GM23248 (cell line): ENCODE measurements at places on chromosomes 4 and X. TPM values are rescaled to one million over a fixed set of nuclear protein-coding genes. Genes with fewer than 3 reads are reported as not detected.

MAGEA10 gene
- total RNA-seq, result not detected in 2 replicates

- peak overlapping the region; percentile 100 for H3K27ac ChIP-seq
- H3K4me1 ChIP-seq, result peaks cover 32% of the 10 kb centered on the region
- no peaks in the 10 kb centered on the region for H3K27me3 ChIP-seq
- DNase-seq, result peak; percentile 69
These were observed 1.1 kb downstream of the HCFC1 start for GRCh38 chrX:153970357-153971123.

NLGN3 gene
- 0.11 and 0.63 TPM in 2 replicates for total RNA-seq

GRCh38 chrX:19920945-19921344 lies 33.5 kb upstream of the SH3KBP1 start:
- no peak overlapping the region for H3K27ac ChIP-seq
- no peaks in the 10 kb centered on the region for H3K36me3 ChIP-seq
- no peak for DNase-seq
- H3K27me3 ChIP-seq, result no peaks in the 10 kb centered on the region
- H3K4me1 ChIP-seq, result no peaks in the 10 kb centered on the region

TENM3 gene
- 8.1 and 16.3 TPM in 2 replicates for total RNA-seq

UNC5C gene
- total RNA-seq, result not detected in 2 replicates

DNA sequence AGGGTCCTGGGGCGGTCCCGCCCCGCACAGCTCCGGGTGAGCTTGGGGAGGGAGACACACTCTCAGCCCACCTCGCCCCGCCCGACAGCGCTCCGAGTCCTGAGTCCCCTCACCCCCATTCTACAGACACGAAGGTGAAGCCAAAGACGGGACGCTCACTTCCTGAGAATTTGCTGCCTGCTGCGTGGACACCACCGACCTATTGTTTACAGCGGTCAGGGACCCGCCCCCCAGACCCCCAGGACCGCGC lies 796 bp upstream of the ZNF141 start:
- no peaks in the 10 kb centered on the region; the same call in none of the 2 replicates for H3K36me3 ChIP-seq
- no peaks in the 10 kb centered on the region for H3K27me3 ChIP-seq
- no peak for DNase-seq
- H3K27ac ChIP-seq, result peak overlapping the region; percentile 91

DNA sequence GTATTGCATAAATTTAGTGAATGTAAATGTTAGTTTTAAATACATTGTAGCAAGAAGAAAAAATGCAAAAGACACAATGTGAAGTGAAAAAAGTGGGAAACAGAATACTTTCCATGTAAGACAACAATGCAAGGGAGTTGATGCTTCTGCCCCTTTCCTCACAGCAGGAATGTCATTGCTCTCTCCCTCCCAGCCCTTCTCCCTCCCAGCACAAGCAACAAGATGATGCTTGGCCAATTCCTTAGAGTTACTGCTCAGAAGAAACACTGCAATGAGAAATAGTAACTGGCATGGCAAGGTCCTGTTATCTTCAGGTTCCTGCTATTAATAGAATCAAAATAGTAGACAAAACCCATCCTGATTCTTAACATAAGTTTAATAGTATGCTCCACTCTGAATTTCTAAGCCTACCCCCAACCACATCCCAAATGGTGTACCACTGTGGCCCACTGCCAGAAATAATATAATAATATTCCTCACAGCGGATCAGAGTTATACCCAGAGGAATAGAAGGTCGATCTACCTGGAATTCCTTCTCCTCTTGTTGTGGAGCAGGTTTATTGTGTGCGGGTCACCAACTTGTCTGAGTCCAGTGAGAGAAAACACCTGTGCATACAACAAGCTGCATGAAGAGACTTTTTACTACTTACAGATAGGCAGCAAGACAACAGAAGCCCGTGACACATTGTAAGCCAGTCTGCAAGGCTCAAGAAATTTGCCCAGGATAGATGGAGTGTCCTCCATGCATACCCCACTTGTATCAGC lies 69.8 kb upstream of the SLC7A11 start:
- no peaks in the 10 kb centered on the region for H3K27me3 ChIP-seq
- DNase-seq, result peak; percentile 56
- peaks cover 31% of the 10 kb centered on the region for H3K4me1 ChIP-seq
- no peaks in the 10 kb centered on the region for H3K36me3 ChIP-seq

FGF16 gene
- total RNA-seq, result 0.22 TPM in 1 of 2 replicates, not detected in the other

TKTL2 gene
- total RNA-seq, result not detected in 2 replicates

GRCh38 chr4:104169437-104169836 lies 325.3 kb downstream of the CXXC4 start:
- H3K27ac ChIP-seq, result no peak overlapping the region
- no peaks in the 10 kb centered on the region for H3K36me3 ChIP-seq
- no peaks in the 10 kb centered on the region for H3K4me1 ChIP-seq
- H3K27me3 ChIP-seq, result no peaks in the 10 kb centered on the region

- no peaks in the 10 kb centered on the region for H3K27me3 ChIP-seq
- DNase-seq, result no peak
- no peak overlapping the region for H3K27ac ChIP-seq
These were observed 10.0 kb downstream of the MGST2 start for GRCh38 chr4:139675651-139676050.

DNA sequence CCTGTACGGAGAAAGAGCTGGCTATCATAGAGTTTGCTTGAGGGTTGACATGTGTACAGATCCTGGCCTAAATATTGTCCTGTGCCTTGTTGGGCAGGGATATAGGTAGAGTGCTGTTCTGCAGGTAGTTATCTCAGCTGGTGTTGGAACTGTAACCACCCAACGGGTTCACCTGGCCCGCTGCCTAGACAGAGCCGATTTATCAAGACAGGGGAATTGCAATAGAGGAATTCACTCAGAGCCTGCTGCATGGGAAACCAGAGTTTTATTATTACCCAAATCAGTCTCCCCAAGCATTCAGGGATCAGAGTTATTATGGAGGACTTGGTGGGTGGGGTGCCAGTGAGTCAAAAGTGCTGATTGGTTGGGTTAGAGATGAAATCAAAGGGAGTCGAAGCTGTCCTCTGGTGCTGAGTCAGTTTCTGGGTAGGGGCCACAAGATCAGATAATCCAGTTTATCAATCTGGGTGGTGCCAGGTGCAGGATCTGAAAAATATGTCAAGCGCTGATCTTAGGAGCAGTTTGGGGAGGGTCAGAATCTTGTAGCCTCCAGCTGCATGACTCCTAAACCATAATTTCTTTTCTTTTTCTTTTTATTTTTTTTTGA lies 42.5 kb upstream of the XIAP start:
- no peak for DNase-seq
- H3K27me3 ChIP-seq, result no peaks in the 10 kb centered on the region
- H3K4me1 ChIP-seq, result 0 out of 2 replicates have a peak, but pooled peaks cover 4% of the 10 kb centered on the region
- H3K27ac ChIP-seq, result no peak overlapping the region
- no peaks in the 10 kb centered on the region for H3K36me3 ChIP-seq

SNCA gene
- total RNA-seq, result not detected in 2 replicates

GLUD2 gene
- total RNA-seq, result 0.97 and 1.6 TPM in 2 replicates

GRCh38 chr4:28788929-28789490 lies 1928.4 kb downstream of the STIM2 start:
- H3K4me3 ChIP-seq, result no peak overlapping the region
- H3K36me3 ChIP-seq, result no peaks in the 10 kb centered on the region
- peak; percentile 3 for DNase-seq
- H3K27ac ChIP-seq, result no peak overlapping the region

IGSF1 gene
- not detected in 2 replicates for total RNA-seq

DOK7 gene
- total RNA-seq, result not detected in 2 replicates

DNA sequence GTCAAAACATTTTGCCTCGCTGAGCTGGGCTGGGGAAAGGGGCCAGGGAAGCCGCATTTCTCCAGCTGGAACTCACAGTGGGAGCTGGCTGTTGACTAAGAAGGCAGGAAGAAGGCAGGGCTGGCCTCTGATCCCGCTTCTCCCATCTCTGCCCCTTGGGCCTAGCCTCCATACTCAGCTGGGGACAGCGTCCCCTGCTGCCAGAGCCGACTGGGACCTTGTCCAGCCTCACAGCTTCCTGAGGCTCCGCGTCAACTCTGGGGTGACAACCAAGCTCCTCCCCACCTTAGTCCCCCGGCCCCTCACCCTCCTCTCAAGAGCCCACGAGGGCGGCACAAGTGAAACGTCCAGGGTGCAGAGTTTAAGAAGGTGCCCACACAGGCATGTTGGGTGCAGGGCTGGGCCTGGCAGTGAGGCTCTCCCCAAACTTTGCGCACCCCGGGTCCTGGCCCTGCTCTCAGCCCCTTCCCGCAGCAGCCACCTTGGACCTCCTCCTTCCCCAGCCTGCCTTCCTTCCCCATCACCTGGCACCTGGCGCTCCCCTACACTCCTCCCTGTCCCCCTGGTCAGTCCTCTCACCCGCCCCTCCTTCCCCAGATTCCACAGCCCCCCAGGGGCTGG lies 100.8 kb downstream of the PSAPL1 start:
- H3K36me3 ChIP-seq, result no peaks in the 10 kb centered on the region
- no peak for DNase-seq
- H3K27ac ChIP-seq, result no peak overlapping the region
- no peaks in the 10 kb centered on the region for H3K27me3 ChIP-seq
- H3K4me3 ChIP-seq, result no peak overlapping the region

GRCh38 chr4:85243857-85244256 lies 231.1 kb upstream of the ARHGAP24 start:
- no peaks in the 10 kb centered on the region for H3K27me3 ChIP-seq
- no peak overlapping the region for H3K4me3 ChIP-seq
- no peak for DNase-seq
- no peaks in the 10 kb centered on the region for H3K4me1 ChIP-seq
- H3K36me3 ChIP-seq, result no peaks in the 10 kb centered on the region

AKAP17A gene
- 21.8 and 23.3 TPM in 2 replicates for total RNA-seq

DNA sequence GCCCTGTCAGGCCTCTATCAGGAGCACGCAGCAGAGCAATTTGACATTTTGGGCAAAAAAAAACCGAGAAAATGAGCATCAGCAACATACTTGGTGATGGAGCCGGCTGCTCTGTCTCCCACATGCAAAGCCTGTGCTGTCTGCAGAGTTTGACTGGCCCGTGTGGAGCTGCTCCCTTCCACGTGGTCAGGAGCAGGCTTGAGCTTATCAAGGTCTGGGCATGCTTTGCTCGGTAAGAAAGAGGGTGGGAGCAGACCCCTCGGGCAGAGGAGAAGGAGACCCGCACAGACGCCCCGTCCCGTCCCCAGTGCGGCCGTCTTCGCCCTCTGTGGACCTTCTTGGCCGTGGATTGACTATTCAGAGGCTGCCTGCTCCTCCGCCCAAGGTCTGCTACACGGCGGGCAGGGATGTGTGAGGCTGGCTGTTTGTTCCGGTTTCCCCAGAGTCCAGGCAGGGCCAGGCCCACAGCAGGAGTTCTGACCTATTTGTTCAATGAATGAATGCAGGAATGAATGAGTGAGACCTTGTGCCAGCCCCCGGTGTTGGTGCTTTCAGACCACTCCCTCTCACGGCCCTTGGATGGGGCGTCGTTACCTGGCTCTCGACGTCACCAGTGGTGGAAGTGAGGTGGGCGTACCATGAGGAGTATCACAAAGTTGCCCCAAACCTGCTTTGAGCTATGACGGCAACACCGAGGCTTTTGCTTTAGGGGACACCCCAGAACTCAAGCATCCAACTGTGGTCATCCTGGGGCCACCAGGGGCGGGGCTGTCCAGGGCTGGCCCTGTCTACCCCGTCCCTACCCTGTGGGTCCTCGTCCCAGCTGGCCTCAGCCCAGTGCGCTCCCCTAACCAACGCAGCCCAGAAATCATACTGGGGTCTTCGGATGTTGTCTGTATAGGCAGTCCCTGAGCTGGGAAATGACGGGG lies 54.7 kb upstream of the ADRA2C start:
- peaks cover 13% of the 10 kb centered on the region for H3K4me1 ChIP-seq
- H3K27ac ChIP-seq, result no peak overlapping the region
- no peak overlapping the region for H3K4me3 ChIP-seq
- H3K36me3 ChIP-seq, result no peaks in the 10 kb centered on the region
- no peaks in the 10 kb centered on the region for H3K27me3 ChIP-seq

DNA sequence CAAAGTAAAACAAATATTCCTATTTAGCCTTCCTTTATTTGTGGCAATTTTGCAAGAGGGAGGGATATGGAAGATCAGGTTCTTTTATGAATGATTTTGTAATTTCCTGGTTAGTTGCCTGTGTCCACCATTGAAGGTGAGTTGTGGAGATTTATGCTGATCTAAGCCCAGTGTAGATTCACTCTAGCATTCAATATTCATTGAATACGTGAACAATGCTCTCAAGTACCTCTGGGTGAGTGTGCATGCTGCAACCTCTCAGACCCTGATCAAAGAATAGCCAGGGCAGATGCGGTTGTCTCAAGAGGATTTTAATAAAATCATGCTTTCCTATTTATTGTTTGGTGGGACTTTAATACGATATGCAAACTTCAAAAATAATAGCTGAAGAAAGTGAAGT lies 628.4 kb downstream of the SPRY1 start:
- peaks cover 2% of the 10 kb centered on the region; the same call in 1 of the 2 replicates for H3K4me1 ChIP-seq
- DNase-seq, result no peak
- H3K4me3 ChIP-seq, result no peak overlapping the region
- H3K36me3 ChIP-seq, result no peaks in the 10 kb centered on the region
- H3K27me3 ChIP-seq, result no peaks in the 10 kb centered on the region

GRCh38 chr4:5552451-5552850 lies 155.9 kb downstream of the EVC2 start:
- H3K36me3 ChIP-seq, result peaks cover 16% of the 10 kb centered on the region; the same call in 1 of the 2 replicates
- no peak overlapping the region for H3K27ac ChIP-seq
- no peak for DNase-seq
- no peaks in the 10 kb centered on the region for H3K27me3 ChIP-seq
- H3K4me1 ChIP-seq, result no peaks in the 10 kb centered on the region

ZNF518B gene
- 19.0 and 28.7 TPM in 2 replicates for total RNA-seq

GRCh38 chr4:183966371-183966770 lies 61.3 kb downstream of the STOX2 start:
- H3K27me3 ChIP-seq, result no peaks in the 10 kb centered on the region
- H3K36me3 ChIP-seq, result no peaks in the 10 kb centered on the region
- no peaks in the 10 kb centered on the region for H3K4me1 ChIP-seq
- no peak for DNase-seq
- no peak overlapping the region for H3K27ac ChIP-seq

- no peak overlapping the region for H3K4me3 ChIP-seq
- no peaks in the 10 kb centered on the region for H3K4me1 ChIP-seq
- no peaks in the 10 kb centered on the region for H3K36me3 ChIP-seq
- DNase-seq, result peak; percentile 49
- H3K27me3 ChIP-seq, result no peaks in the 10 kb centered on the region
These were observed 23.3 kb downstream of the BRCC3 start for GRCh38 chrX:155094468-155095061.

DKK2 gene
- 4.3 and 8.2 TPM in 2 replicates for total RNA-seq

- no peak overlapping the region for H3K4me3 ChIP-seq
- no peaks in the 10 kb centered on the region for H3K4me1 ChIP-seq
- no peaks in the 10 kb centered on the region for H3K27me3 ChIP-seq
- DNase-seq, result no peak
These were observed 14.7 kb downstream of the FGFRL1 start for GRCh38 chr4:1026115-1026514.

- DNase-seq, result no peak
- H3K4me3 ChIP-seq, result no peak overlapping the region
- no peaks in the 10 kb centered on the region for H3K4me1 ChIP-seq
- H3K36me3 ChIP-seq, result no peaks in the 10 kb centered on the region
- no peak overlapping the region for H3K27ac ChIP-seq
These were observed 1.5 kb downstream of the IL1RAPL2 start for GRCh38 chrX:104567506-104567905.

DDIT4L gene
- total RNA-seq, result 2.3 and 3.2 TPM in 2 replicates

CNGA1 gene
- not detected in 2 replicates for total RNA-seq

GRCh38 chr4:121817701-121818100 lies 6.0 kb downstream of the CCNA2 start:
- DNase-seq, result no peak
- H3K27ac ChIP-seq, result peak overlapping the region; percentile 1; the same call in 1 of the 2 replicates
- H3K36me3 ChIP-seq, result peaks cover 60% of the 10 kb centered on the region
- H3K4me3 ChIP-seq, result no peak overlapping the region
- H3K4me1 ChIP-seq, result peaks cover 51% of the 10 kb centered on the region

TLR8 gene
- total RNA-seq, result not detected in 2 replicates

KIAA1210 gene
- total RNA-seq, result not detected in 2 replicates

GRCh38 chr4:178349601-178350000 lies 907.4 kb upstream of the AGA start:
- H3K4me3 ChIP-seq, result no peak overlapping the region
- H3K4me1 ChIP-seq, result no peaks in the 10 kb centered on the region
